Stimulated activated CD8-positive, alpha-beta memory T cell treated with anti-CD3 and anti-CD28 coated beads, Interleukin-4, amount 100 ng/mL, for 1 hour (primary cell): ENCODE measurements at places on chromosomes 1 and 21.

GRCh38 chr1:40711465-40712404 lies 20.2 kb downstream of the NFYC start:
- DNase-seq, result no peak

GRCh38 chr21:16667395-16667794 lies 845.4 kb upstream of the CXADR start:
- DNase-seq, result no peak

DNA sequence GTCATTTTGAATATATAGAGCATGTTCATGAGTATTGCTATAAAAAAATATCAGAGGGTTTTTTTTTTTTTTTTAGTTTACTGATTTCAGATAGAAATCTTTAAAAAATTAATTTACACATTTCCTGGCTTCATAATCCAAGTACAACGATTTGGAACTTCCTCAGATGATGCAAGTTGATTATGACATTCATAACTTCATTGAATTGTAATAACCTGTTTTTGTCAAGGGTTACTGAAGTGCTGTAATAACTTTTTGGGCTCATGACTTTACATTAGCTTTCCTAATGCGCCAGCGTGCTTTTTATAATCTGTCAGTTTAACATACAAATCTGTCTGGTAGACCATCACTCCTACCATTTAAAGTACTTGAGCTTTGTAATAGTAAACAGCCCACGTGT lies 81.3 kb downstream of the SASS6 start:
- no peak for DNase-seq

DNA sequence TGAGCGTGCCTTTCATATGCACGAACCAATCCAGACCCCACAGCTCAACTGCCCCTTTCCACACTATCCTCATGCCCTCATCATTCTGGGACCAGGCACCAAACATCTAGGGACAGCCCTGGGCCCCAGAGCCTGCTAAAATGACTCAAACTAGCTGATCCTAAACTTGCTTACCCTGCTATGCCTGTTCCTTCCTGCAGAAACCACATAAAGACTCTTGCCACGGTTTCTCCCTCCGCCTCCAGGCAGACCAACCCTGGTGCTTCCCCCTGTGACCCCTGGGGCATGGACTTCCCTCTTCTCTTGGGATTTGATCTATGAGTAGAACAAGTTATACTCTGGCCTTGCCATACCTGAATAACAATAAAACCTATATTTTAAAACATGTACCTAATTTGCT lies 138.0 kb upstream of the CD34 start:
- DNase-seq, result no peak

- DNase-seq, result no peak
These were observed 1.1 kb downstream of the KRTAP10-12 start for GRCh38 chr21:44697811-44698734.

DNA sequence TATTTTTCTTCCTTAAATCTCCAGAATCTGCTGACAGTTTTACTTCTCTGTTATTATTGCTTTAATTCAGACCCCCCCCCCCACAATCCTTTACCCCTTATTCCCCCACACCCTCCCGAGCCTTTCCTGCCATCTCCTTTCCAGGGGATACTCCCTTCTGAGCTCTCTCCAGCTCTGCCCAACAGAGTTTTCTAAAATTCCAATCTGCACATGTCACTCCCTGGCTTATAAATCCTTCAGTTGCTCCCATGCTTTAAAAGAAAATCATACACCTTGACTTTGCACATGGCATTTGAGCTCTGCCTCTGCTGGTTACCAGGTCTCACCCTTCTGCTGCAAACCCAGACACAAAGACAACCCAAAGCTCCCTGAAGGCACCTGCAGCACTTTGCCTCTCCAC lies 11.7 kb upstream of the EPS8L3 start:
- DNase-seq, result no peak

DNA sequence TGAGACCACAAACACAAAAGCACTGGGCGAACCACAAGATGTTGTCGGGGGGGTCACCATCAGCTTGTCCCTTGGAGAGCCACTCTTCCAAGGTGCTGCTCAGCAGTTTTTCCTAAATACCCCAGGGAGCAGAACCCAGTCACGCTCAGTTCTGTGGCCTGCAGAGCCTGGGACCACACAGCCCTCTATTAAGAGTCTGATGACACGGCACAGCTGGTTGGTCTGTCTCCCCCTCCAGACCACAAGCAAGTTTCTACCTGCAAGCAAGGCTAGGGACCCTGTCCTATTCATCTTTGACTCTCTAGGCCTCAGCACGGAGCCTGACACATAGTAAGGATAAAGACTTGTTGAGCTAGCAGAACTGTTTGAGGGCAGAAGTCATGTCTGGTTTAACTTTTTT lies 28.5 kb downstream of the SLC9A1 start:
- no peak for DNase-seq

DNA sequence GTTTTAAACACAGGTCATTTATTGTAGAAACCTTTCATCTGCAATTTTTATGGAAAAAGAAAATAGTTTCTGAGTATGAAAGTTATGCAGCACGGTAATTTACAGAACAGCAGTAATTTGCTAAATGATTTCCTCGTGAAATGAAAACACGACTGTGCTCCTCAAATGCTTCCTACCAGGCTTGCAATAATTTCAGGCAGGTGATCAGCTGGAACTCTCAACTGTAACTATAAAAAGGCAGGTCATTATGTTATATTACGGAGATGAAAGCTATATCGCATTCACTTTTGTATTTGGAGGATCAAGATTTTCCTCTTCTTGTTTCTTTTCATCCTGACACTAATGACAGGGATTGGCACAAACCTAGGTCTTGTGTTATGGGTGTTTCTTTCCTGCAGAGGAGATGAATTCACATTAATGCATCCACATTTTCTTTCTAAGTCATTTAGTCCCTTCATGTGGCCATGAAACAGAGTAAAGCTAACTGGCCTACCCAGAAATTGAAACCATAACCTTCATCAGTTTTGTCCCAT lies 57.4 kb downstream of the SAMSN1 start:
- DNase-seq, result no peak

DNA sequence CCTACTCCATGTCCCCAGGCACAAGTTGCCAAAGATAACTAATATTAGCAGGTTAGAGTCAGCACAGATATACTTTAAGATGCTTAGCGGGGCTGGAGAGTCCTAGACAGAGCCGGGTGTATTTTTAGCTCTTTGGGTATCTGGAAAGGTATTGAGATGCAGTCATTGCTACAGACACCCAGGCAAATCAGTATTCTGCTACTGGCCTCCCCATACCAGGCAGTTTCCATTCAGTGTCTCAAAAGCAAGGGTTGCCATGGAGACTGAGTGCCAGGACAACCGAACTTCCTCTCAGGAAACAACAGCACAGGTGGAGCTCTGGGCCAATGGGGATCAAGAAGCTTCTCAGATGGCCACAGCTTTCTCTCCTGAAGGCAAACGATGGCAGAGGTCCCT lies 45.3 kb downstream of the KCNC4 start:
- no peak for DNase-seq

DNA sequence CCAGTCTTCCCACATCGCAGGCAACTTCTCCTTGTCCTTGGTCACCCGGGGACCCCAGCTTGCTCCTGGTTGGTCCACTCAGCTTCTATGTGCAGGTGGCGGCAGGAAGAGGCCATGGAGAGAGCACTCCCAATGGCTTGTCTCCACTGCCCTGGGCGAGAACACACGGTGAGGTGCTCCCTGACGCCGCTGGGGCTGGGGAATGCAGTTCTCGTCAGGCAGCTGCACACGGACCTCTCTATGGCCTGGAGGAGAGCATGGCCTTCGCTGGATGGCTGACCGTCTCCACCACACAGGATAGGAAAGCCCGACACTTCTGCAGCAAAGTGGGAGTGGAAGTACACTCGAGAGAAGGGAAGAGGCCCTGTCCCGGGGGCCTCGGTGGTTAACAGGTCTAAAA lies 11.8 kb downstream of the C1orf174 start:
- no peak for DNase-seq

DNA sequence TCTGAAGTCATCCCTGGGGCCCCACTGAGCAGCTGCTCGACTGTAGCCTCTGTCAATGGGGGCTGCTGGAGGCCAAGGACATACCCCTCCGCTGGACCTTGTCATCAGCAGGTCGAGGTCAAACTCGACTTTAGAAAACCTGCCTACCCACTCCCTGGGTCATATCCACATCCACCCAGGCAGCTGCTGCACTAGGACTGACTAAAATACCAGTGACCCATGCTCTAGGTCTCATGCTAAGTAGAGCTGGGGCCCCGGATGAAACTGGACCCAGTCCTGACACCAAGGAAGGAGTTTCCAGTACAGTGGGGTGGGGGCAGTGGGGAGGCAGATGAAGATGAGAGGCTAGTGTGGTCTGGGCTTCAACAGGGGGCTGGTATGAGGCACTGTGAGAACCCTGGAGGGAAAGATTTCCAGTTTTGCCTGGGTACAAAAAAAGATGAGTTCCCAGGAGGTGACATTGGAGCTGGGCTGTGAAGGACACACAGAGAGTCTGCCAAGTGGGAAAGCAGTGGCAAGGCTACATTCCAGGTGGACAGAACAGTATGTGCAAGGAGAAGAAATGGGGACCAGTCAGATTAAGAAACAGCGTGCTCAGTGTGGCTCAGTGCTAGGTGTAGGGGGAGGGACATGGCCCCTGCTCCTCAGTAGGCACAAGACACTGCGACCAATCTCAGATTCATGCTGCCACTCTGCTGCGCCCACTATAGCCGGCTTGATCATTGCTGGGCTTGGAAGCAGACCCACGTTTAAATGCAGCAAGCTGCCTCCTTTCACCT lies 12.4 kb downstream of the SLC2A1 start:
- DNase-seq, result no peak

- no peak for DNase-seq
These were observed 28.3 kb downstream of the PTPRC start for GRCh38 chr1:198667186-198667585.

- DNase-seq, result no peak
These were observed 37.3 kb downstream of the PLEKHO1 start for GRCh38 chr1:150186789-150187559.

GRCh38 chr1:211521102-211521815 lies 29.3 kb upstream of the RD3 start:
- no peak for DNase-seq

DNA sequence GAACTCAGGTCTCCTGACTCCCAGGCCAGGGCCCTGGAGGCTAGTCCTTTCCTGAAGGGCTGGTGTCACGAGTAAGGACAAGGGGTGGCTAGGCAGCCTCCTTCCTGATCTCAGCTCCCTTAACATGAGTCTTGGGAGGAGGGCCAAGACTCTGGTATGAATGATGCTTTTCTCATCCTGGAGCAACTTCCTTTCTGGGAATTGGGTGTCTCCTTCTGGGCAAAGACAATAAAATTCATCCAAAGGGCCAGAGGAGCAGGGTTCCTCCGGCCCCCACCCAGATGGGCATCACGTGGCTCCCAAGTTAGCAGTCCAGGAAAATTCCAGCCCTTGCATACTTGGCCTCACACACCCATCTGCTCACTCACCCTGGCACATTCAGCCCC lies at the start of gene FAM167B:
Gene FAM167B, plus strand, starts transcription at position 335 of the 386 bp plus-strand sequence. CDS start 200 bp downstream, outside the sequence.
- no peak for DNase-seq

- no peak for DNase-seq
These were observed 162.3 kb downstream of the CTH start for GRCh38 chr1:70573317-70573843.

DNA sequence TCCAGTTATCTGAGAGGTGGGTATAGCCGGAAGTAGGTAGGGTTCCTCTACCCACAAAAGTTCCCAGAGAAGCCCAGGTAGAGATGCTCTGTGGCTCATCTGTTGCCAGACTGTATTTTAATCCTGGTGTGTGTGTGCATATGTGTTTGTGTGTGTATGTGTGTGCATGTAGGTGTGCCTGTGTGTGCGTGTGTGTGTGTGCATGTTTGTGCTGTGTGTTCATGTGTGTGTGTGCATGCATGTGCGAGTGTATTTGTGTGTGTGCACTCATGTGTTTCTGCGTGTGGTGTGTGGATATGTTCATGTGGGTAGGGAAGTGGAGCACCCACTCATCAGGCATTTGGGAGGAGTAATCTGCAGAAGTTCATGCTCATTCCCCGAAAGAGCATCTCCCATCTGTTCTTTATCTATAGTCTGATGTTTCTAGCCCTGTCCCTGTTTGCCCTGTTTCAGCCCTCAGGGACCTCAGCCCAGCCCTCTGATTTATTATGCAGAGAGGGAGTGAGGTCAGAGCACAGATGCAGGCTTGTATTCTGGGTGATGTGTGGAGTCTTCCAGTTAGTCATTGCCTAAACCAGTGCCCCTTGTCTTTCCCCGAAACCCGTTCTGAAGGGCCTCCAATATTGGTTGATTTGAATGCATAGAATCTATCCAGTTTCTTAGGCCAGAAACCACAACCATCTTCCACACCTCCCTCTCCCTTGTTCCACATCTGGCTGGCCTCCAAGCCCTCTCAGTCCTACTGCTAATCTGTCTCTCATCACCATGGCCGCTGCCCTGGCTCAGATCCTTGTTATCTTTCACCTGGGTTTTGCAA lies 69.1 kb downstream of the DISC1 start:
- DNase-seq, result no peak
